ENCODE measurements at places on chromosomes 1 and 21.

- no peak for DNase-seq
These were observed 12.2 kb upstream of the PADI6 start for GRCh38 chr1:17359808-17360207.

GRCh38 chr21:45640888-45641479, 2.5 kb upstream of the PCBP3 start:
- DNase-seq: peak; percentile 71

DNA sequence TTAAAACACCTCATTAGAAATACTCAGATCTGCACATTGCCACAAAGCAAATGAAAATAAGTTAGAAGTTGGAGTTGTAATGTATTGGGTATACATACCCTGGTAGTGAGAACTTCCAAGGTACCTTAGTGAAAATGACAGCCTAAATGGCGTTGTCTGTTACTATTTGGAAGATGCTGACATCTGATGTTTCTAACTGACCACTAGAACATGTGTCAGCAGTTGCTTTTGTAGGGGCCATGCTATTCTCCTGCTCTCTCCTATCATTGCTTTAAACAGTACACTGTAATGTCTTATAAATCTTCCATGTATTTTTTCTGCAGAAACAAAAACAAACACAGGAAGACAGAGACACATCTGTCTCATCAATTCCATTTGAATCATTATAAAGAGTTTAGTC, 40.1 kb downstream of the LAMC1 start:
- DNase-seq: no peak

DNA sequence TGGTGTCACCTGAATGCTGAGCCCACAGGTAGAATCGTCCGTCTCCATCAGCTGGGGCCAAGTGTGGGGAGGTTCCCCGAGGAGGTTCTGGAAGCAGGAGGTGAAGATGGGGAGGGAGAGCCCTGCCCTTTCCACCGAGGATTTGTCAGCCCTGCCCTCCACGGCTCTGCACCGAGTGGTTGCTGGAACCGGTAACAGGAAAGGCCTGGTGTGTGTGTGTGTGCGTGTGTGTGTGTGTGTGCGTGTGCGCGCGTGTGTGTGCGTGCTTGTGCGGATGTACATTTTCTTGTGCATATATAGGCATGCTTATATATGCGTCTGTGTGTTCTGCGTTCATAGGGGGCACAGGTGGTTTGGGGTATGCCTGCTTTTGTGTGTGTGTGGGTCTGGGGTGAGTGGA, 3.5 kb downstream of the NBL1 start:
- no peak for DNase-seq

- no peak for DNase-seq
These were observed 116.9 kb upstream of the KCNK1 start for GRCh38 chr1:233496993-233497392.

- no peak for DNase-seq
These were observed 11.3 kb upstream of the CTSE start for GRCh38 chr1:206035027-206035426.

DNA sequence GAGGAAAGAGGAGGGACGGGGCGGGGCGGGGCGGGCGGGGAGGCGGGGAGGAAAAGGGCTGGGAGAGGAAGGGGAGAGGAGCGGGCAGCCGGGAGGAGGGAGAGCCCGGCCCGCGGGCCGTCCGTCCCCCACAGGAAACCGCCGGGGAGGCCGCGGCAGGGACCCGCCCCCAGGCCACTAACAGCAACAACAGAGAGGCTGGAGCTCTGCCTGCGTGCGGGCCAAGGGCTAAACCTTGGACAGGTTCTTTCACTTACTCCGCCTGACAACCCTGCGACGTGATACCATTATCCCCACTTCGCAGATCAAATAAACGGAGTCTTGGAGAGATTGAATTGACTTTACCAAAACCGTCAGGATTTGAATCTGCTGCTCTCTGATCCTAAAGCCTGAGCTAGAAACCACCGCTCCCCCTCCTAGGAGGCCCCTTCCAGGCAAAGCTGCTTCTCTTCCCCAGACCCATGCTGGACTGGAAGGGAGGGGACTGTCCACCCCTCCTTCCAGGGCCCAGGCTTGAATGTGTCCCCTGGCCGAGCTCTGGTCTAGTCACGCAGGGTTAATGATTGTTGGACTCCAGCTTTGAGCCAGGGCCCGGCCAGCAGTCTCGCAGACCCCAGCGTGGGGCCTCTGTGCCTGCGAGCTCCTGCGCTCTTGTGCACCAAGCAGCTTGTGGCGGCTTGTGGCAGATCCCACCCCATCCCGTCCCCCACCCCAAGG, at the start of gene EVA1B:
EVA1B (minus strand) TSS at position 10 of the 717 bp plus-strand sequence. CDS start 608 bp downstream, outside the sequence.
- peak; percentile 95 for DNase-seq

DNA sequence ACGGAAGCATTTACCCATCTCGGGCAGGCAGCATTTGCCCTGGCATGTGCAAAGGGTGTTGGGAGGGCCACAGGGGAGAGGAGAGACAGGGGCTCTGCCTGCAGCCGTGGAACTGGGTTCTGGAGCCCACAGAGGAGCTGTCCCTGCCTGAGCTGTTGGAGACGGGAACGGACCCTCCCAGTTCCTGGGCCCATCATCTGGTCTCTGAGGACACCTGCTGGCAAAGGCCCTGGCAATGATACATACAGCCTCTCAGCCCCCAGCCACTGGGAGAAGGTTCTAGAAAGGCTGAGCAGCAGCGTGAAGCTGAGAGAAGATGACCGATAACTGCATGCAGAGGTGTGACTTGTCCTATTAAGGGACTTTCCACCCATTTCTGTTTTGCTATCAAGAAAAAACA, 31.4 kb downstream of the FAAP20 start:
- DNase-seq: no peak

DNA sequence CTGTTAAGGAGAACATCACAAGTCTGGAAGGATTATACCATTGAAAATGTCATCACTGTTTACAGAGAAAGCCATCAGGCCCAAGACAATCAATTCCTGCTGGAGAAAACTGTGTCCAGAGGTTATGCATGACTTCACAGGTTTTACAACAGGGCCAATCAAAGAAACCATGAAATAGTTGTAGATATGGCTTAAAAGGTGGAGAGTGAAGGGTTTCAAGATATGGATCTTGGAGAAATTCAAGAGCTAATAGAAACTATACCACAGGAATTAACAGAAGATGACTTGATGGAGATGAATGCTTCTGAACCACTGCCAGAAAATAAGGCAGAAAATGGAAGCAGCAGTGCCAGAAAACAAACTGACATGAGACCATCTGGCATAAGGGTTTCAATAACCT, 30.2 kb downstream of the USP1 start:
- no peak for DNase-seq

GRCh38 chr1:31793586-31794285, 22.1 kb downstream of the SPOCD1 start:
- no peak for DNase-seq

GRCh38 chr1:230256896-230257295, 169.2 kb downstream of the PGBD5 start:
- no peak for DNase-seq

GRCh38 chr1:147847831-147848230, 54.8 kb upstream of the GJA8 start:
- no peak for DNase-seq

- DNase-seq: no peak
These were observed 147.3 kb downstream of the TLR5 start for GRCh38 chr1:222995620-222996309.

GRCh38 chr1:220353229-220354012, 81.2 kb upstream of the RAB3GAP2 start:
- DNase-seq: no peak

DNA sequence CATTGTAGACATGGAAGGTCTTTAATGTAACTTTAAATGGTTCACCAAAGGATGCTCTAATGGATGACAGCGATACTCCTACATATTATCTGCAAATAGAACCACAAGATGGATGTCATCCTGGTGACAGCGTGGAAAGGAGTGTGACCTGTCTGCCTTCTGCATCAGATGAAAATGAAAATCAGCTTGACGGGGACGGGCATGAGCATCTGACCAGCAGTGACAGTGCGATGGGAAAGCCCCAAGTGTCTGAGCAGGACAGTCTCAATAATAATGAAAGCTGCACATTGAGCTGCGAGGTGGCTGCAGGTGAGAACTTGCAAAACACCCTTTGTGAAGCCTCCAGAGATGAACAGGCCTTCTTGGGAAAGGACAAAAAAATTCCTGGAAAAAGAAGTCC, 25.2 kb downstream of the CNST start:
- no peak for DNase-seq

- DNase-seq: peak; percentile 36
These were observed 25.7 kb downstream of the C21orf91 start for GRCh38 chr21:17793246-17794123.

GRCh38 chr21:27425574-27425973, 458.7 kb upstream of the ADAMTS5 start:
- DNase-seq: peak; percentile 16

GRCh38 chr1:2526824-2527555, 594 bp upstream of the PANK4 start:
- DNase-seq: peak; percentile 66

- no peak for DNase-seq
These were observed 38.2 kb upstream of the NID1 start for GRCh38 chr1:236103059-236103458.

DNA sequence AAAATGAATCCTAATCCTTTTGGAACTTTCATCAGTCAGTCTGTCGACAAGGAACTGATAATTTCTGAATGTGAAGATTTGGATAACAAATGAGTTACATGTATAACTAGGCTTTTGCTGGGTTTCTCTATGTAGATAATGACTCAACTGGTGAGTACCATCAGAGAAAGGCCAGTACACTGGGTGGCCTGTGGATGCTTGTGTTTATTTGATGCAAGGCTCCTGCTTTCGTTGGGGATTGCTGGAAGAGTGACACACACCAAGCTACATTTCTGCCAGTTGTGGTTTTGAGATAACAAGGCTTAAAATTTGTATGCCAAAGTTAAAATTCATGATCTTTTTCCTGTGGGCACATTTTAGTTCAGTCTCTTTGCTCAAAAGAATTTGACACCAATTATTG, 115.7 kb upstream of the UBE2U start:
- peak; percentile 55 for DNase-seq

DNA sequence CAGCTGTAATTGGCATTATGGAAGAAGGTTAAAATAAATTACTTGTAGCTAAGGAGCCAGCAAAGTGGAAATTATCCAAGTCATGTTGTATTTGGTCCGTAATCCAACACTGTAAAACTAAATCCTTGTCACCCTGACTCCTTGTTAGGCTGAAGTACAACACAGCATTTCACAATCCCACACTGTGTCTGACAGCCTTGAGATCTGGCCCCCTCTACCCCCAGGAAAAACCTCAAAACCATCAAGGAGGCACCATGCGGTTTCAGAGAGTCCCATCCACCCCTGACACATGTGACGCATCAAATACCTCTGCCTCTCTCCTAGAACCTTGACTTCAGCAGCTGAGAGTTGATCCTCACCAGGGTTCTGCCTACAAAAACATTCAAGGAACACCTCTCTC, 41.0 kb downstream of the LMX1A start:
- no peak for DNase-seq
